ENCODE measurements at places on chromosomes 3 and 15.
A peak's percentile ranks its signal among the peaks of the same experiment; 100 is the strongest.

DNA sequence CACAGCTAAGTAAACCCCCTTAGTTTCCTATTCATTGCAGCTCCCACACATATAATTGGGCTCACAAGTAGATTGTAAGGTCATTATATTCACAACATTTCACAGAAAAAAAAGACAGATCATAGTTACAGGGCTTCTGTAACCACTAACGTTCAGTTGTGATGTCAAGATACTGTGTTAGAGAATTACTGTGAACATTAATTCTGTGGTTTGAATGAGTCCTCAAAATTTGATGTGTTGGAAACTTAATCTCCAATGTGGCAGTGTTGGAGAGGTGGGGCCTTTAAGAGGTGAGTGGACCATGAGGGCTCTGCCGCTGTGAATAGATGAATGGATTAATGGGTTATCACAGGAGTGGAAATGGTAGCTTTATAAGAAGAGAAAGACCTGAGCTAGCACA lies 21.3 kb downstream of the GRK7 start:
- no peak for DNase-seq

GRCh38 chr15:73781038-73781925 lies 28.1 kb upstream of the INSYN1 start:
- DNase-seq = peak; percentile 4

- peak; percentile 8 for DNase-seq
Measured at GRCh38 chr3:98565237-98565643, 28.2 kb downstream of the CPOX start.

DNA sequence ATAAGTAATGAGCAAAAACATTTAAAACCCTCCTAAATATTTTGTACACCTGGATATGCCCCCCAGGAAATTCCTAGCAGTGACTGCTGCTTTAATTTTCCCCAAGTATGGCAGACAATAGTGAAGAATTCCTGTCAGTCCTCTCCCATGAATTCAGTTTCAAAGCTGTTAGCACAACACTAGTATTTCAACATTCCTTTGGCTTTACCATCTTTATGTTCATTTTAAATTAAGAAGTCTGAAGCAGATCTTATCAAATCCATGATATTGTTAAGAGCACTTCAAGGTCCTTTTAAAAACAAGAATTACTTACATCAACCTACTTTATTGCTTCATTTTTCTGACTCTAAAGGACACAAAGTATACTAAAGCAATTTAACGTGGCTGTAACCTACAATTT lies 28.8 kb upstream of the CDIN1 start:
- DNase-seq = no peak

DNA sequence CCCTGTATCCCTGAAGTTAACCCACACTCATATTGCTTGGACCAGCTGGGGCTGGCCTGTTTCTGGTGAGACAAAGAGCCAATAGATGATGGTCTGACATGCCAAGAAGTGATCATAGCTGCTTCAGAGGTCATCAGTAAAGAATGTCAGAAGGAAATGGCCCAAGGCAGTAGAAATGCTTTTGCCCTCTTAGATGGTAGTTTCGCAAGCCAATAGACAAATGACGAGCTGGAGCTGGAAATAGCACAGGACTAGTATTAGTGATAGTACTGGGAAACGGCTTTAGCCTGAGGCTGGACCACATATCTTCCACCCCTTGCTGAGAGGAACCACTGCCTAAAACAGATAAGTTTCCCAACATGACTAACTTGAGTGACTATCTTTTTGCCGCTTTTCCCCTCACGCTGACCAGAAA lies 176.1 kb upstream of the THBS1 start:
- no peak for DNase-seq

GRCh38 chr3:188031121-188031520 lies 122.8 kb upstream of the LPP start:
- DNase-seq = no peak

- no peak for DNase-seq
Measured at GRCh38 chr3:188111002-188111584, 42.9 kb upstream of the LPP start.

DNA sequence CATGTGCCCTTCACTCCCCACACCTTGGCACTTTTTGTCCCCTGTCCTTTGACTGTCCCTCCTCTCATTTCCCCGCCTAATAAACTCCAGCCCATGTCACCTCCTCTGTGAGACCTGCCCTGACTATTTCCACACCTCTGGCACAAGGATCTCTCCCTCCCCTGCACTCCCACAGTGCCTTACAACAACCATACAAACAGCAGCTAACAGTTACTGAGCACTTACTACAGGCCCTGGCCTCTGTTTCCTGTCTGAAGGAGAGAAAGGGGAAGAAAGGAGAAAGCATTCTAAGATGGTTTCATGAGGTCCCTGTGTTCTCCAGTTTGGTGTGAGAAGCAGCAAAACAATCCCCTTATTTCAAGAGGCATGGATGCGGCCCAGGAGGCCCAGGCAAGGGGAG lies 20.0 kb upstream of the TRH start:
- no peak for DNase-seq

- no peak for DNase-seq
Measured at GRCh38 chr3:121601212-121601812, 8.1 kb downstream of the FBXO40 start.

DNA sequence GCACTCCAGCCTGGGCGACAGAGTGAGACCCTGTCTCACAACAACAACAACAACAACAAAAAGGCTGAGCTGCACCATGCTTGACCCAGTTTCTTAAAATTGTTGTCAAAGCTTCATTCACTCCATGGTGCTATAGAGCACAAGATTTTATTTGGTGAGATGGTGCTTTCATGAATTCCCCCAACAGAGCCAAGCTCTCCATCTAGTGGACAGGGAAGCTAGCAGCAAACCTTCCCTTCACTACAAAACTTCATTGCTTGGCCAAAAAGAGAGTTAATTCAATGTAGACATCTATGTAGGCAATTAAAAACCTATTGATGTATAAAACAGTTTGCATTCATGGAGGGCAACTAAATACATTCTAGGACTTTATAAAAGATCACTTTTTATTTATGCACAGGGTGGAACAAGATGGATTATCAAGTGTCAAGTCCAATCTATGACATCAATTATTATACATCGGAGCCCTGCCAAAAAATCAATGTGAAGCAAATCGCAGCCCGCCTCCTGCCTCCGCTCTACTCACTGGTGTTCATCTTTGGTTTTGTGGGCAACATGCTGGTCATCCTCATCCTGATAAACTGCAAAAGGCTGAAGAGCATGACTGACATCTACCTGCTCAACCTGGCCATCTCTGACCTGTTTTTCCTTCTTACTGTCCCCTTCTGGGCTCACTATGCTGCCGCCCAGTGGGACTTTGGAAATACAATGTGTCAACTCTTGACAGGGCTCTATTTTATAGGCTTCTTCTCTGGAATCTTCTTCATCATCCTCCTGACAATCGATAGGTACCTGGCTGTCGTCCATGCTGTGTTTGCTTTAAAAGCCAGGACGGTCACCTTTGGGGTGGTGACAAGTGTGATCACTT lies 2.0 kb downstream of the CCR5 start:
- DNase-seq = peak; percentile 18

GRCh38 chr3:101010296-101010695 lies 17.1 kb upstream of the ABI3BP start:
- no peak for DNase-seq

- no peak for DNase-seq
Measured at GRCh38 chr15:47890397-47891150, 173.3 kb downstream of the SEMA6D start.

- peak; percentile 76 for DNase-seq
Measured at GRCh38 chr3:152083135-152083534, 185.6 kb upstream of the MBNL1 start.

- peak; percentile 43 for DNase-seq
Measured at GRCh38 chr15:40252438-40253166, 13.7 kb downstream of the PAK6 start.

Measured in NCI-H2081 (cell line).